NCI-H748 treated with DMSO at 0.1 percent for 48 hours (cell line): ENCODE measurements at places on chromosomes 3 and 15.

DNA sequence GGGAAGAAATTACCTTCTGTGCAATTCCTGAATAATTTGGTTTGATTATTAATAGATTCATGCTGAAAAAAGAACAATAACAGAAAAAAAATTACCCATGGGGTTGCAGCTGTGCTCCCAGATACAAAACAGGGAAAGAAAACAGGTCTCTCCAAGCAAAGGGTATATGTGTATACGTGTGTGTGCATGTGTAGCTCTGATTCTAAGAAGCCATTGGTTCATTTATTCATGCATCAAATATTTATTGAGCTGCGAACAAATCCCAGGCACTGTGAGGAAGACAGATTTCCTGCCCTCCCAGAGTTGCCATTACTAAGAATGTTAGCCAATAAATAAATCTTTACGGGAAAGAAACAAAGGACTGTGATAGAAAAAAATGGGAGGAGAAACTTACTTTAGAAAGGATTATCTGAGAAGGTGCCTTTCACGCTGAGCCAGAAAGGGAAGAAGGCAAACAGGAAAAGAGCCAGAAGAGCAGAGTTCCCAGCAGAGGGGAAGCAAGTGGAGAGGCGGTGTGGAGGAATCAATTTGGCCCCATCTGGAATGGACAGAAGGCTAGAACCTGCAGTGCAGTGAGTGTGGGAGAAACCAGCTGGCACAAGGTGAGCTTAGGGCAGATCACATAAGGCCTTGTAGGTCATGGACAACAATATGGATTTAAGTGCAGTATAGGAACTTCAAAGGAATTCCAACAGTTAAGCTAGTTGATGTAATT, 20.7 kb downstream of the CHL1 start:
- DNase-seq, result no peak

DNA sequence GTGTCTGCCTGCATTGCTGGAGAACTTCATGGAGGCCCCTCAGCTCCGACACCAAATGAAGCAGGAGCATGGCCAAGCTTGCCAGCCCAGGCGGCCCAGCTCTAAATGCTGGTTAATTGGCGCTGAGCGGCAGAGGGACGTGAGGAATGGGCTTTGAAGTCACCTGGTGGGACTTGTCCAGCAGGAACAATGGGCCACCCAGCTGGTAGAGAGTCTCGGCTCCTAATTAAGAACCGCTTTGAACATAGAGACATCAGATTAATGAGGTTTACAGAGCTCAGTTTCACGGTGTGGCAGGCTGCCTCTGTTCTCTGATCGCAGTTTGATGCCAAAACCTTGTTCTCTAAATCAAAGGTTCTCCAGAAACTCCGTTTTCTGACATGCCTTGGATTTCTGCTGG, 77.5 kb upstream of the LINGO1 start:
- no peak for DNase-seq

- no peak for DNase-seq
Measured at GRCh38 chr3:79866162-79866561, 98.4 kb upstream of the ROBO1 start.

GRCh38 chr15:87736891-87737389, 519.6 kb downstream of the NTRK3 start:
- DNase-seq, result no peak
